ENCODE measurements at places on chromosomes 6 and 20.

- no peak for DNase-seq
Observed at GRCh38 chr6:144123836-144124235, 26.5 kb upstream of the STX11 start.

DNA sequence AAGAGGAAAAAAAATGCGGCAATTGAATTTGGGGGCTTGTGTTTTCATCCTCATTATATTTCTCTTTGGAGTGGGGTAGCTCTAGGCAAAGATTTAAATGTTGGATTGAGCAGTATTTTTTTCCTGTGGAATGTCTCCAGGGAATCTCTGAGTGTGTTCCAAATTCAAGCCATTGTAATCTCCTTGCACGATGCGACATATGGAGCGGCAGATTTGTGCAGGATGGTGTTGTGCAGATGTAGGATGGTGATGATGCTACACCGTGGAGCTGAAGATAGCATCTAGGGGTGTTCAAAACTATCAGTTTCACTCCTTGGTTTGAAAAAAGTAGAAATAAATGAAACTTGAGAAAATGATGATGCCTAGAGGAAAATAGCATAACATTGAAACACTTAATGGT is 777.5 kb upstream of the EPHA7 start:
- DNase-seq: no peak

GRCh38 chr6:37585523-37585905 is 85.8 kb upstream of the CCDC167 start:
- DNase-seq: no peak

- no peak for DNase-seq
Observed at GRCh38 chr6:151961809-151962208, 154.3 kb downstream of the ESR1 start.

DNA sequence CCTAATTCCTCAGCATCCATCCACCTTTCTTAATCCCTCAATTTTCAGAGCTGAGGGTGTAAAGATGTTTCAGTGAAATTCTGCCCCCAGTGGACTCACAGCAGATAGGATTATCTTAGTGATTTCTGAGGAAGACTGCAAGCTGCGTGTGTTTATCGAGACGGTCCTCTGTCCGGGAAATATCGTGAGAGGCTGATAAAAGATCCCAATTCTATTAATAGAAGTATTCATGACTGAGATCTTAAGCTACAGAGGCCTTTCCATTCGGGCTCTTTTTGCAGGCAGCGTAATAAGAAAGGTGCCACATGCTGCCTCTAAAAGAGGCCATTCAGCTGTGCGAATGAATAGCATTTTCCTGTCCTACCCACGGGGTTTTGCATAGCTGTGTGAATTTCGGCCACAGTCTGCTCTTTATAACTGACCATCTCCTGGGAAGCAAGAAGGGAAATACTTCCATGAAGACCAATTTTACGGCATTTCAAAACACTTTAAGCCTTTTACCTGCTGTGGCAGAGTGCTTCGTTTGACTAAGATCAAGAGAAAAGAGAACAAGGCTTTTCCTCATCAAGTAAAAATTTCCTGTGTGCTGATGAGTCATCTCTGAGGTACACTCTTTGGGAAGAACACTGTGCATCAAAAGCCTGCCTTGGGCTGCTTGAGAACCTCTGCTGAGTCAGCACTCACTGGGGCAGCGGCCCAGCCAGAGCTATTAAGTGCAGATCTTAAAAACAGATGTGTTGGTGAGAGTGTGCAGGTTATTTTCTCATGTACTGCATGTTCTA is 208.8 kb downstream of the ARHGAP18 start:
- DNase-seq: no peak

DNA sequence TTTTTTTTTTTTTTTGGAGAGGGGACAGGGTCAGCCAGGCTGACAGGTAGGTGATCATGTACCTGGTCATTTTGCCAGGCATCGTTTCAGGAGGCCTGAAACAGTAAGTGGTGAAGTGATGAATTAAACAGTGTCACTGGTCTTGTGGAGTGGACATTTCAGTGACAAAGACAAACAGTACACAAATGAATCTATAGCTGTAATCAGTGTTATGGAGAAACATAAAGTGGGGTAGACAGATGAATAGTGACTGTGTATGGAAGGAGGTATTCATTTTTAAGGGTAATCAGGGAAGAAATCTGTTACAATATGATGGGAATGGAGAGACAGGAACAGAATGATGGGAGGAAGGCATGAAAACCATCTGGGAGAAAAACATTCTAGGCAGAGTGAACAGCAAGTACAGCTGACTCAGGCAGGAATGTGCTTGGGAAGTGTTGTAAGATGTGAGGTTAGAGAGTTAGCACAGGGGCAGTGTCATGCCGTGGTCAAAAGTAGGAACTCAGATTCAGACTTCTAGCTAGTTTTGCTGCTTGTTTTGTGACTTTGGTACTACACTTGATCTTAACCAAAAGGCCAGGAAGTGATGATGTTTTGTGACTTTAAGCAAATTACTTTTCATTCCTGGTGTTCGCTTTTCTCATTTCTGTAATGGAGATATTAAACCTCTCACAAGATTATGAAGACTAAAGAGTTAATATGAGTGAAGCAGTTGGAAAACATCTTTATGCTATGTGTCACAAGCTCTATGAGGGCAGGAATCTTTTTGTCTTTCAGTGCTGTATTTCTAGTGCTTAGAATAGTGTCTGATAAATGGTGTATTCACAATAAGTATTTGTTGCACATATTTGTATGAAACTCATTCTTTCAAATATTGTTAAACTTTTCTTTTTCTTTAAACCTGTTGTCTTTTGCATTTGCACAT is 43.4 kb downstream of the QKI start:
- DNase-seq: no peak

GRCh38 chr6:28597217-28597835 is 71.6 kb downstream of the GPX5 start:
- DNase-seq: no peak

DNA sequence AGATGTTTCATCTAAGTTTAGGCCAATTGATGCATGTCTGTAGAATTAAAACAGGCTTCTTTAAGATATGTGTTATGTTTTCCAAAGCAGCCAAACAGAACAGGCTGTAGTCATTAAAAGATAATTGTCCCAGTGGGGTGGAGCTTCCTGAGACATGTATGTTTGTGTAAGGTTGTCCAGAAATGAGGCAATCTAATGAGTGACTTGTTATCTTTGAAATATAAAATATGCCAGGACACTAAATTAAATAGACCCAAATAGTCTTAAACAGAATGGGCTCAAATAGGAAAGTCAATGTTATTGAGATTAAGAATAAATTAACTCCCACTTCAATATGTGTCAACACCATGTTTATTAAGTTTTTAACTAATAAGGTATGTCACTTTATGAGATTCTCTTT is 204.7 kb upstream of the RNF217 start:
- DNase-seq: no peak

DNA sequence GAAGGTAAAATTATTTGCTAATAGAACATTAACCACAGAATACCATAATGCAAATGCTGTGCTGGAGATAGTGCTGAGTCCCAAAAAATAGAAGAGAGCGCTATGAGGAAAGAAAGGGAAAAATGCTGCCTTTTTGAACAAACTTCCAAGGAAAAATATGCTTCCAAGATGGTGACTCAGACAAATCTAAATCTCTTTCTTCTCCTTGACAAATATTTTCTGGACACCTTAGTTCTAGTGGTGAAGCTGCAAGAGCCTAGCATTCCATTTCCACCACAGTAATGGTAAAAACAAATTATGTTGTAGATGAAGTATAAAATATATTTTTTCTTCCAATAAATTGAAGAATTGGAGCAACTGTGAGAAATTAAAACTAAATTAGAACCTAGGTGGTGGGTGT is 155.6 kb upstream of the TBX18 start:
- no peak for DNase-seq

- no peak for DNase-seq
Observed at GRCh38 chr6:94272327-94272726, 853.0 kb upstream of the EPHA7 start.

GRCh38 chr6:149821492-149821891 is 42.7 kb downstream of the LRP11 start:
- DNase-seq: no peak

DNA sequence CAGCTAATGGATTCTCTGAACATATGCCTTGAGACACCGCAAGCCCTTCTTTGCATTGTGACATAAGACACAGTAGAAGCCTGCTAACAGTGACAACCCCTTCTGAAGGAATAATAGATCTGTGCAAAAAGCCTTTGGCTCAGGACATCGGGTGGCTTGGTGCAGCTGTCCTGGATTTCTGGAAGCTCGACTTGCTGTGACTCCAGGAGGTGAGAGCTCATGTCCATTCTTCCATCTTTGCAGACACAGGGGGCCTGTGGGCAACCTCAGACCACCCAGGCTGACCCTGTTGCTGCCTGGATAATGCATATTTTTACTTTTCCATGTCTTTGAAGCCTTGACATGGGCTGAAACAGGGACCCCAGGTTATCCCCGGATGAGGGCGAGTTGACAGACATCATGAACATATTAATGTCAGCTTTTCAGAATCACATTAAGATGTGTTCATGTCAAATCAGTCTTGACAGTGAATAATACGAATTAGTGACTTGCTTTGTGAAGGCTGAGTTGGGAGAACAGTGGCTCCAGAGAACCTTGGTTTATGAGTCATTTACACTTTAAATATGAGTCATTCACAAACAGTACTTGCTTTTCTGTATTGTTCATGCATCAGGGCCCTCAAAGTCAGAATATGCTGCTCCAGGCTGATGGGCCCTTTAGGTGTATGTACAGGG is 66.8 kb upstream of the IYD start:
- peak; percentile 10 for DNase-seq

GRCh38 chr6:131125431-131125830 is 9.8 kb upstream of the AKAP7 start:
- DNase-seq: no peak

- DNase-seq: no peak
Observed at GRCh38 chr6:138266095-138266494, 47.8 kb upstream of the PBOV1 start.

GRCh38 chr6:144325232-144325631 is 40.1 kb downstream of the UTRN start:
- DNase-seq: no peak

DNA sequence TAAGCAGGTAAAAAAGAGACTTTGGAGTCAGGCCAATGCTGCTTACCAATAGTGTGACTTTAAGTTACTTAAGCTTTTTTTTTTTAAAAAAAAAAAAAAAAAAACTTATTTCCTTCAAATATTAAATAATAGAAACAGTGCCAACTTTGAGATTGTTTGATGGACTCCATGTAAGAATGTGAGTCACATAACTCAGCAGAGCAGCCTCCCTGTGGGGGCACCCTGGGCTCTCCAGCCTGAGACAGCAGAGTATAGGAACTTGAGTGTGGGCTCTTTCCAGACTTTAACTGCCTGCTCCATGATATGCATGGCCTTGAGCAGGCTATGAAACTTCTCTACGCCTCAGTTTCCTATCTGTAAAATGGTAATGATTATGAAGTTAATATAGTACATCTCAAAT is 113.3 kb upstream of the SAMD5 start:
- DNase-seq: no peak

- DNase-seq: no peak
Observed at GRCh38 chr6:129233458-129234134, 350.7 kb downstream of the LAMA2 start.

DNA sequence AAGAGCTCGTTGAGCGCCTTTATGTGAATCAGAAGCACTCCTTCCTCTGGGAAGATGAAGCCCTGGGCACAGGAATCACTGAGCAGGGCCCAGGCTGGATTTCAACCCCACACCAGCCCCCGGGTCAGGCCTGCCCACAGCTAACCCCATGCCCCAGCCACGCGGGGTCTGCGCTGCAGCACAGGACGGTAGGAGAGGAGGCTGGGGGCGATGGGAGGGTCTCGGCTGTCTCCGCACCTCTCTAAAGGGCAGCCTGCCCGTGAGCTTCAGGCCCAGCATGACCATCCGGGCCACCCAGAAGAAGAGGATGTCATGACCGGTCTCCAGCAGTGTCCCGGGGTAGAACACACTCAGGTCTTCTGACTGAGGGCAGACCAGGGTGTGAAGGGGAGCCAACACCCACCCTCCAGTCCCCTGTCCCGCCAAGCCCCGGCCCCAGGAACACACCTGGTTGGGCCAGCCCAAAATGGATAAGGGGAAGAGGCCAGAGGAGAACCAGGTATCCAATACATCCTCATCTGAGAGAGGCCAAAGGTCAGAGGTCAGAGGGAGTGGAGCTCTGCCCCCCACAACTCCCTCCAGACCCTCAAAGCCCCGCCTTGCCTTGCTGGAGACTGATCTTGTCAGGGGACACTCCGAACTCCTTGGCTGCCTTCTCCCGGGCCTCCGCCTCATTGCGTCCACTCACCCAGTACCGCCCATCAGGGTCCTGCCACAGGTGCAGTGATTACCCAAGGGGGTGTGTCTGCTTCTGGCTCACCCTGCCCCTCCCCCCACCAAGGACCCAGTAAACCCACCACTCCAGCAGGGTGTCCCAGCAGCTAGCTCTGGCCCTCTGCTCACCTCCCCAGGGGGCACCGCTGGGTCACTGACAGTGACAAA is 4.4 kb upstream of the VWA7 start:
- peak; percentile 11 for DNase-seq

DNA sequence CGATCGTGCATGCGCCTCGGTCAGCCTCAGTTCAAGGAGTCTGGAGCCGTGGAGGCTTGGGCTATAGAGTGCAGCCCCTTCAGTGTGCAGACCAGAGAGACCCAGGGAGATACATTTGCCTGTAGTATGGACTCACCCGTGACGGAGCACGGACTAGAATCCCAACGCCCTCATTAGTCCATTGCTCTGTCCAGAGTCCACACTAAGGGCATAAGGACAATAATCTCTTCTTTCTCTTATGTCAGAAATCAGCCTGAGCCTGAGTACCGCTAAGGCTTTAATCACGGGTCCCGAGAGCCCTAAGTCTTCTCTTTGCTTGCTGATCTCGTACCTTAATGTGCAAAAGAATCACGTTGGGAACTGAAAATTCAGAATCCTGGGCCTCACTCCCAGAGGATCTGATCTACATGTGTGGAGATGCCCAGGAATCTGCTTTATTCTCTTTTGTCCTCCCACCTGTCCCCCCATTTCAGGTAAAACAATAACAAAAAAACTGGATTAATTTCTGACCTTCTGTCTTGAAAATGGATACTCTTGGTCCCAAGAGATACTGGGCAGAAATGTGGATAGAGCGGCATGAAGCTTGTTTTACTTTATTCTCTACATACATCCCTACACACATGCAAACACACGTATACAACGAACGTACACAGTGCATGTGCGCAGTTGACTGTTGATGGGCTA is 671 bp downstream of the BPHL start:
- no peak for DNase-seq

GRCh38 chr20:51058017-51058416 is 35.1 kb upstream of the KCNG1 start:
- no peak for DNase-seq

DNA sequence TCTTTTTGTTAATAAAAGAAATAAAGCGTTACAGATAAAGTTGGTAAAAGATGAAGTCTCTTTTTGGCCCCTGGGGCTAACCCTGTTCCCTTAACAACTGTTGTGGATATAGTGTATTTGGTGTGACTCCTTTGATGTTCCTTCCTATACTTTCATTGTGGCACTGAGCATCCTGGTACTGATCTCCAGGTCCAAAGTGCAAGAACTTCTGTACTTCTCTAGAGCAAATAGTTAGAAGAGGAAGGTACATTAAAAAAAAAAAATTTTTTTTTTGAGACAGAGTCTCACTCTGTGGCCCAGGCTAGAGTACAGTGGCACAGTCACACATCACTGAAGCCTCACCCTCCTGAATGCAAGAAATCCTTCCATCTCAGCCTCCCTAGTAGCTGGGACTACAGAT is 6.2 kb downstream of the POFUT1 start:
- DNase-seq: no peak

- DNase-seq: no peak
Observed at GRCh38 chr20:50354721-50355589, 155.2 kb upstream of the PTPN1 start.

All from GM12892 (cell line).